ENCODE measurements at places on chromosomes 1 and 21.

GRCh38 chr1:215526147-215526845 lies 40.8 kb upstream of the KCTD3 start:
- peak; percentile 51 for DNase-seq

DNA sequence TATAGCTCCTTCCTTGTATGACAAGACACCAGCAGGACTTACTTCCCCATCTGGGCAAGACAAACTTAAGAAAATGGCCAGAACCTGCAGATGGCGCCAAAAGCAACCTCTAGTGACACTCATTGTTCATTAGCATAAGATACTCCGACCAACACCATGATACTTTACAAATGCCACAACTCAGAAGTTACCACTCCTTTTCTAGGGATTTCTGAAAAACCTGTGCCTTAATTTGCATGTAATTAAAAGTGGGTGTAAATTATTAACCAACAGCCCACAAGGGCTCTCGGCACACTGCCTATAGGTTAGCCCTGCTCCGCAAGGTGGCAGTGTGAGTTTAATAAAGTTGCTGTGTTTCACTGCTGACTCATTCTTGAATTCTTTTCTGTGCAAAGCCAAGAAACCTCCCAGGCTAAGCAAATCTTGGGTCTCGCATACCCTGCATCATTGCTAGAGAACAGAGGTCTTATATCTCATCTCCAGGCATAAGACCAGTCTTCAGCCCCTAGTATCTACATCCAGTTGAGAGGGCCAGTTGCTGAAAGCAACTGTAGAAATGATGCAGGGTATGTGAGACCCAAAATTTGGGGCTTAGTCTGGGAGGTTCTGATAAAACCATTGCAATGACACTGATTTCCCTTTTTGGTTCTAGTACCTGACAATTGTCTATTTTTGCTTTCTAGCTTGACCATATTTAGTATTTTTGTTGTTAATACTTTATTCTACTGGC lies 86.4 kb downstream of the FAF1 start:
- no peak for DNase-seq

DNA sequence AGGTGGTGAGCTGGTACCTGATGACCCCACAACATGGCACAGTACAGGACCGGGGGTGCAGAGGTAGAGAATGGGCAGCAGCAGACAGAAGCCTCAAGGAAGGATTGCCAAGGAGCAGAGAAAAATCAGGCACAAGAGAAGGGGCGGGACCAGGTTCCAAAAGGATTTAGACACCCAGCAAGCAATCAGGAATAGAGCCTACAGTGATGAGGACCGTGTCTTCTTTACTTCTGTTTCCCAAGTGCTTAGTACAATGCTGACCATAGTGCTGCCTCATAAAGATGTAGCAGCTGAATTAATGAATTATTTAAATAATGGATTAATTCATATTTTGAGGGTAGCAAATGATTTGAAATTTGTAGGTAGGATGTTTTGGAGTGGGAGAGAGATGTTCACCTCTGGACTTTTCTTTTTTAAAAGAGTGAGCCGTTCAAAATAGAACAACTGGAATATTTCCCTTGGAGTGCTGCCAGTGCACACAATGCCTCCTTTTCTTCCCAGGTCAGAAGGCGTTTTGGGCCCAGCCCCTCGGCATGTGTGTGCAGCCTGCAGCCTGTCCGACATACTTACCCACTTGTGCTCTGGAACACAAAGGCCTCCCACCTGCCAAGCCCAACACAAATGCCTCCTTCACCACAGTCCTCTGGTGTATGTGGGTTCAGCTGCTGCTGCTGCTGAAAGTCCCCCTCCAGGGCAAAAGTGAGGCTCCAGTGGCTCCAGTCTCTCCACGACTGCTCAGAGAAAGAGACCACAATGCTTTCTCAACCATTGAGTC lies 19.6 kb downstream of the KANK4 start:
- DNase-seq: no peak

DNA sequence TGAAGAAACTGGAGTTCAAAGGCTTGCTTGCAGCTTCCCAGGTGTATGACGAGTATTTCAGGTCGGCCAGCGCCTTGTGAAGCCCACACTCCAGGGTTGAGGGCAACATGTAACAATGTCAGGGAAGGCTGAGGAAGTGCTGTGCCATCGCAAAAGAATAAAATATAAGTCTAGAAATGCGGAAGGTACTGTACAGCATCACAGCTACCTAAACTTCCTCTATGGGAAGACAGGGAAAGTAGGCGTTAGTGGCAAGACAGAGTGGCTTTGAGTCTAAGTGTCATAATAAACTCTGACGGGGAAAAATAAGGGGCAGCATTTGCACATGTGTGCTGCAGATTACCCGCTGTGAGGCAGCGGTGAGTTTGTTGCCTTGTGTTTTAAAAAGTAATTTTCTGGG lies 28.9 kb downstream of the DOP1B start:
- DNase-seq: no peak

DNA sequence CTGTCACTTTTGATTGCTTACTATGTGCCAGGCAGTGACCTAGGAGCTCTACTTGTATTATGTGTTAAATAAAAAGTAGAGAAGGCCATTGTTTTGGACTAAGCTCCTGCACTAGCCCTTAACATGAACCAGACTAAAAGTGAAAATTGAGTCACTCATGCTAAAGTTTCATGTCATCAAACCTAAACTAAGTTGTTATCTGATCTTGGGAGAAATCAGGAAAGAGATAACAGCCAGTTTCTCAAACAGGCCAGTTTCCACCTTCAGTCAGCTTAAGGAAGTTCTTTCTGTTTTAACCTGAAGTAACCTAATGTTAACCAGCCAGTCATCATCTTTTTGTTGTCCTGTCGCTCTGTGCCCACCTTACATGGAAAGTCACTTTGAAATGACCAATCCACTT lies 102.1 kb upstream of the MARK1 start:
- DNase-seq: no peak
